ENCODE measurements at places on chromosomes 7 and 10.

- DNase-seq, result no peak
Observed at GRCh38 chr7:151505433-151505832, 14.3 kb downstream of the RHEB start.

- no peak for DNase-seq
Observed at GRCh38 chr7:130476297-130477150, 15.4 kb upstream of the MEST start.

GRCh38 chr7:151838861-151839381, 38.0 kb downstream of the PRKAG2 start:
- no peak for DNase-seq

DNA sequence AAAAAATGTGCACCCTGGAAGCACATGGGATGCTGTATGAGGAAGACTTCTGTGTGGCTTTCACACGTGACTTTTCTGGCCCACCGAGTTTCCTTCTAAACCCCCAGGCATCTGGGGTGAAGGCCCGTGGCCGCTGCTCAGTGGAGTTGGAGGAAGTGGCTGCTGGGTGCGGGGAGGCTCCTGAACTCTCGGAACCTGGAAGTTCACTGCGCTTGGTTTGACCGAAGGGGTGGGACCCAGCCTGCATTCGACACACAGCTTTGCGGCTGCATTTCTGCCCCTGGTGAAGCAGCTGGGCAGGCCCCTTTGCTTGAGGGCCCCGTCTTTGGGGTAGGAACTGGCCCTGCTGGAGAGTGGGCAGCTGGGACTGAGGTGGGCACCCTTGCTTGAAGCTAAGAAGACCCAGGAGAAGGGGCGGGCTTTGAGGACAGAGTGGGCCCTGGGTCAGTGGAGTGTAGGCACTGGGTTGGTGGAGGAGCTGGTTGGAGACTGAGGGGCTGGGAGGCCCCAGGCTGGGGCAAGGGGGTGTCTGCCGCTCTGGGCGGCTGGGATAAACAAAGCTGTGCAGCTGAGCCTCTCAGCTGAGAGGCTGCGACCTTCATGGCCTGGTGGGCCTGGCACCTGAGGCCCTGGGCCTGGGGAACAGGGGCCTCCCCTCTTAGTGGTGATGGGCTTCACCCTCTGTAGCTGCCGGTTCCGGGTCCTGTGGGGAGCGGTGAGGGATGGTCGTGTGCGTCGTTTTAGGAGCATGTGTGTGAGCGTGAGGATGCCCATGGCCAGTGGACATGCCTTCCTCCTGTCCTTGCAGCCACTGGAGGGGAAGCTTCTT, 78.0 kb downstream of the INPP5A start:
- DNase-seq, result no peak

DNA sequence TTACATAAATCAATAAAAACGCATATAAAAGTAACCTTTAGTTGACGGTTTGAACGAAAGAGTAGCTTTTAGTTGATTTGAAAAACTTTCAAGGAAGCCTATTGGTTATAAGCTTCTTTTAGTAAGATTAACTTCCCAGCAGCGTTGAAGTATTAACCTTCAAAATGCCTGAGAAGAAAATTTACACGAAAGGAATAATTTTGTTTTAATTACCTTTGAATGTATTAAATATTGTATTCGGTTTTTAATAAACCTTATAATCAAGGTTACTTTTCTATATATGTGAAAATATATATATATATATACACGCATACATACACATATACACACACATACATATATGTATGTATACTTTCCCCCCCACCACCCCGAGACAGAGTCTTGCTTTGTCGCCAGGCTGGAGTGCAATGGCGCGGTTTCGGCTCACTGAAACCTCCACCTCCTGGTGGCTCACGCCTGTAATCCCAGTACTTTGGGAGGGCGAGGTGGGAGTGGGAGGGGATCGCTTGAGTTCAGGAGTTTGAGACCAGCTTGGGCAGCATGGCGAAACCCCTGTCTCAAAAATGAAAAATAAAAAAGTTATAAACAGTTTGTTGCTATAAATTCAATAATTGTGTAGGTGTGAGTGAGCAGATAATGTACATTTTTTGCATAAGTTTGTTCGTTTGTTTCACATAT, 57.6 kb upstream of the EZH2 start:
- DNase-seq, result no peak

DNA sequence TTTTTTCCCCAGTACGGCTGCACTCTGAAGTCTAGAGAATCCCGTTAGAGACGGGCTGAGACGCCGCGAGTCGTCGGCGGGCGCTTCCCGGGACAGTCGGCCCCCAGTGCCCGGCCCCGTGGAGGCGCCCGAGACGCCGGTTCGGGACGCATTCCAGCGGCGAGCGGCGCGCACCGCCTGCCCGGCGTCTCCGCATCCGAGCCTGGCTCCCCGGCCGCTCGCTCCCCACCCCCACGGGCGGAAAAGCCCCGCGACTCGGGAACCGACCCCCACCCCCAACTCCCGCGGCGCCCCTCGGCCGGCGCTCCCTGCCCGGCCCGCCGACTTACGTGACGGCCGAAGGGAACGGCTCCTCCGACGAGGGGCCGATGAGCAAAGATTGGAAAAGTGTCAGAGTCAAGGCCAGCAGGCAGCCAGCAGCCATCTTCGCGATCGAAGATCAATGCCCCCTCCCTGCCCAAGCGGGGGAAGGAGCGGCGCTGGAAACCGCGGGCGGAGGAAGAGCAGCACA, 486 bp downstream of the CACNA2D1 start:
- DNase-seq, result peak; percentile 7

GRCh38 chr10:64363687-64364086, 842.5 kb downstream of the REEP3 start:
- no peak for DNase-seq
